Ecto neural progenitor cell (in vitro differentiated cells): ENCODE measurements at places on chromosomes 13 and 19.

- DNase-seq: no peak
Measured at GRCh38 chr13:91381371-91381770, 17.1 kb upstream of the GPC5 start.

DNA sequence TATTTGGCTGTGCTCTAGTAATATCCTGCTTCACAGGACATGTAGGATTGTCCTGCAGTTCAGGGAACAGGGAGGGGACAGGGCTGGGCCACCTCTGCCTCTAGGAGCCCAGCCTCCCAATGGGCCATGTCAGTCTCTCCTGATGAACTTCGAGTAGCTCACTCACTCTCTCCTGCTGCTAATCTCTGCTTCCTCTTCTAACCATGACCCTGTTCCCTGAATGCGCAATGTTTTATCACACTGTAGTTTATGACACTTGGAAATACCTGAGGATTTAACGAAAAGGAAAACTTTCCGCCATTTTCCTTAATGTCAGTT, 9.2 kb downstream of the PARP4 start:
- DNase-seq: no peak

- DNase-seq: no peak
Measured at GRCh38 chr19:362154-362553, 17.6 kb upstream of the MIER2 start.

- no peak for DNase-seq
Measured at GRCh38 chr13:50845211-50845610, 1.7 kb upstream of the DLEU7 start.

DNA sequence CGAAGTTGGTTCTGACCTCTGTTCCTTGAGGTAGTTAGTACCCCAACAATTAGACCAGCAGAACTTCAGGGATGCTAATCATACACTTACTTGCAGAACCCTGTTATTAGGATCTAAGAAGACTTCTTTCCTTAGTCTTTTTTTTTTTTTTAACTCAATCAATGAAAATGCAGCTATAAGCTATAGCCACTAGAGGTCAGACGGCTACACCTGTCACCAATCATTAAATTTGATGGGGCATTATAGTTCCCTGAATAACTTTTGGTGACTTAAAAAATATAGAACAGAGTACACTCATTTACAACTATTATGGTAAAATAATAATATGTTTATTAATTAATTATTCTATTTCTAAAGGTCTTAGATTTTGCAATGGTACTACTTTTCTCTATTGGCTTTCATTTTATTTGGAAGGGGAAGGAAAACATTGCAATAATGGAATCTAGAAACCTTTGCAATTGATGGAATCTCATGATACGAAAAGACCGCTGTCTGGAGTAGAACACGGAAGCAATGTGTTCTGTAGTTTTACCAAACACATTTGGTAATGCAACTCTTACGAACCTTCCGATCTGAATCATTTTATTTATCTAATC, 483.2 kb downstream of the DIAPH3 start:
- no peak for DNase-seq

DNA sequence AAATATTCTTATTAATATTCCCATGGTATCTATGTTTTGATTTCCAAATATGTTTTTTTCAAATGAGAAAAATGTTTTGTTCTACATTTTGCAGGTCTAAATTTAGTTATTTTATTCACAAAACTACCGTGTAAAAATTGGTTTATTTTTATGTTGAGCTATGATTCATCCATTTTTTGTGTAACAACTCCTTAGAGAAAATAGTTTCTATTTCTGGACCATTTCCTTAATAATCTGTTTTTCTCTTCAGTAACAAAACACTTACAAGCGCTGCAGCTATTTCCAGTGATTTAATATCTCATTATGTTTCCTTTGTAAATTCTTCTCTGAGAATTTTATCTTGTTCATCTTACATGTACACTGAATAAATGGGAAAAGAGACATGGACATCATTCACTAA, 550.7 kb upstream of the SLITRK5 start:
- DNase-seq: no peak

GRCh38 chr13:60120617-60121336, 43.0 kb downstream of the DIAPH3 start:
- DNase-seq: no peak

DNA sequence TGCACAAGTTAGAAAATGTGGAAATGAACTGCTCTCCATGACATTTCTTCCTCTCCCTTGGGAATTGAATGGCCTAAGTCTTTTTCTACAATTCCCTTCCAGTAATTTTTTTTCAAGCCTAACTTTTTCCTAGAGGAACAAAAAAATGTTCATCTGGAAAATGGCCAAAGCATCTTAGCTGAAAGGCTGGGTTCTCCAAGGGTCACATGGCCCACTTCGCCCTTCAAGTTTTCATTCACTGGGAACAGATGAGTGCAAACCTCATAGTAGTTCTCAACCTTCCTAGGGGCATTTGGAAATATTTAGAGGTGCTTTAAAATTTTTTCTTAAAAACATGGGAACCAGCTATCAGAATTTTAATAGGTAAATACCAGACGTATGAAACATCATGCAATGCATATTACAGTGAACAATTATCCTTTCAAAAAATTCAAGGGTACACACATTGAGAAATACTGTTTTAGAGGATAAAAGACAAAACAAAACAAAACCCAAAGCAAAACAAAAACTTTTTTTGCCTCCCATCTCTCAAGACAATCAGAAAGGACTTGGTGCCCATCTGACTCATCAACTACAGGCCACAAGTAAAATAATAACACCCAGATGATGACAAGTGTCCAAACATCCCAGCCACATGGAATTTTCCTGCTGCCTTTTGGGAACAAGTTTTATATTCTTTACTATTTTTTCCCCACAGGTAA, 208.8 kb downstream of the SLITRK6 start:
- no peak for DNase-seq

DNA sequence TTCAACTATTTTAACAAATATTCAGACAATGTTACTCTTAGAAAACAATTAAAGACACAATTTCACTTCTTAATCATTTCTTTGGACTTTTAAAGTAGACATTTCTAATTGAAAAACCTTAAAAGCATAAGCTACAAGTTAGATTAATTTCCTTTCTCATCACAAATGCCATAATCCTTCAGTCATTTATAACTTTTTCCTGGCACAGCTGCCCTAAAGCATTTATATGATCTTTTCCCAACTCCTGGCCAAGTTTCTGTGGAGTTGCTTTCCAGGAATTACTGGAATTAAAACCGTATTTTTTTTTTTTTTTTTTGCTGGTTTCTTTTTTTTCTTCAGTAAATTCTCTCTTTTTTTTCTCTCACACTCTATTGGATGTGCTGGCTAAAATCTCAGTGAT, 615.9 kb downstream of the TBC1D4 start:
- no peak for DNase-seq

GRCh38 chr19:17393002-17393401, 994 bp downstream of the CCDC194 start:
- no peak for DNase-seq

DNA sequence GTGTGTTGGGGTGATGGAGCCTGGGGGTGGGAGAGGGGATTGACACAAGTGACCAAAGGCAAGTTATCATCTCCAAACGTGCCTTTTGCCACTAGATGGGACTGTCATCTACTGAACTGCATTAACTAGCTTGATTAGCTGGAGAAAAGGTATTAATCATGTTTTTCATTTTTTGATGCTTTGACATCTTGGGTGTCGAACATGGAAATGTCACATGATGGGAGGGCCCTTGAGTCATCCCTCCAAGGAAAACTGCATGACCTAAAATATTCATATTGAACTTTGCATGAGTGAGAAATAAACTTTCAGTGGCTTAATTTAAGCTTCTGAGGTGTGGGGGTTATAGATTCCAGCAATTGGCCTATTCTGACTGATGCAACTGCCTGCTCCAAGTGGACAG, 73.3 kb downstream of the ALOX5AP start:
- DNase-seq: no peak

DNA sequence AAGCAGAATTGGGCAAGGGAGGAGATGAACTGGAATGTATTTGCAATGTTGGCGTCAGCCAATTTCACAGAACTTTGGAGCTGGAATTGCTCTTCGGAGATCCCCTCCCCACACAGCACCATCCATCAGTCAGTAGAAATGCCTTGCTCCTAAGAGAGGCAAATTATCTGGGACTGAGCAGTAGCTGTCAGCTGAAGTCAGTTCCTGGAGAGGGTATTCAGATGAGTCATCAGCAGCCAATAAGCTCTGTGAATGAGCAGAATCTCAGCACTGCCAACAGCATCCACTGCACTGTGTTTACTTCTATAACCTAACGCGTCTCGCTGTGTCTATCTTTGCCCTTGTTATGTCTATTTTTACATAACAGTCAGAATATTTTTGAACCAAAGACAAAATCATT, 213.7 kb downstream of the SLITRK5 start:
- DNase-seq: no peak
